CD4-positive, alpha-beta T cell treated with Interleukin-21 for 1 hour (primary cell): ENCODE measurements at places on chromosomes 2 and 18.

DNA sequence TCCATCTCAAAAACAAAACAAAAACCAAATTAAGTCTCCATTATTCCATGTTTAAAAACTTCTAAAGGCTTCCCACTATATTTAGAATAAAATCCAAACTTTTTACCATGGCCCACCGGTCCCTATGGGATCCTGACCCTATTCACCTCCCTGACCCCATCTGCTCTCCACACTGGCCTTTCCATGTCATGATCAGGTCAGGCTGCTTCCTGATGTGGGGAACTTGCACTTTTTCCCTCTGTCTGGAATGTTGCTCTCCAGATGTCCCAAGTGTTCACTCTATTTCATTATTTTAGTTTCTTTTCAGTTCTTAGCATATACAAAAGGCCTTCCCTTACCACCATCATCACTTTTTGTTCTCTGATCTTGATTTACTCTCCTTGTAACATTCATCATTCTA lies 7.5 kb upstream of the MTA3 start:
- DNase-seq, result no peak

- no peak for DNase-seq
Observed at GRCh38 chr18:49174478-49174877, 223.7 kb upstream of the SMAD7 start.

DNA sequence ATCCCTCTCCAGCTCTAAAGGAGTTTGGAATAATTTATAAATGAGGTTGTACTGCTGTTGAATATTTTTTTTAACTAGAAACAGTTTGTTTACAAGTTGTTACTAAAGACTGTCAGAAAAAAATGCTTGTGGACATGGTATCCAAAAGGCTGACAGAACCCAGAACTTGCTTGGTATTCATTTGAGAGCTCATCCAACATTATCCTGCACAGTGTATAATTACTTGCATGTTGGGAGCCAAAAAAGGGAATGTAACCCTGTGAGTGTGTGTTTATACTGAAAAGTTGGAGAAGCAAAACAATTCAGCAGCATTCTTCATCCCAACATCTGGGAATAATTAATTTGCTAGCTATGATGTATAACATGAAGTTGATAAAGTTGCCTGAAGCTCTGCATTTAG lies 42.1 kb upstream of the EHBP1 start:
- no peak for DNase-seq

- no peak for DNase-seq
Observed at GRCh38 chr2:231951452-231952035, 10.0 kb upstream of the DIS3L2 start.

- DNase-seq, result peak; percentile 16
Observed at GRCh38 chr18:23867006-23867405, 147.5 kb upstream of the TTC39C start.

DNA sequence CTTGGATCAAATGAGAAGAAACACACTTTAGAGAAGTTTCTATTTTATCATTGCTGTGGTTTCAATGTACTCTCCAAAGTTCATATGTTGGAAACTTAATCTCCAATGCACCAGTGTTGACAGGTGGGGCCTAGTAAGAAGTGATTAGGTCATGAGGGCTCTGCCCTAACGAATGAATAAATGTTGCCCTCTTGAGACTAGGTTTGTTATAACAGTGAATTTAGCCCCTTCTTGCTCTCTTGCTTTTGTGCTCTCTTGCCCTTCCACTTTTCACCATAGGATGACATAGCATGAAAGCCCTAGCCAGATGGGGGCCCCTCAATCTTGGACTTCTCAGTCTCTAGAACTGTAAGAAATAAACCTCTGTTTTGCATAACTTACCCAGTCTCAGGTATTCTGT lies 664.8 kb downstream of the DCC start:
- no peak for DNase-seq

DNA sequence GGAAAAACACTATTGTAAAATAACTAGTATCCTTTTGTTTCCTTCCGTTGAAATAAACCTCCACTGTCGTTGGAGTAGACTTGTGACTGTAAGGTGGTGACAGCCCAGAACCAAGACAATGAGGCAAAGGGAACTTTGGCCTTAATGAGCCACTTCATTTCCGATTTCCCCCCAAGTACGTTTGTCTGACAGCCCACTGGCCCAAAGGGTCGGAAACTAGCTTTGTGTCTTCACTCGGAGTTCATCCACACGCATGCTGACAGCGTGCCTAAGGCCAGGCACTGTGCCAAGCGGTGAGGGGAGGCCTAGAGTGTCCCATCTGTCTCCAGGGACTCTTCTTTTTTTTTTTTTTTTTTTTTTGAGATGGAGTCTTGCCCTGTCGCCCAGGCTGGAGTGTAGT lies 21.0 kb downstream of the HJURP start:
- no peak for DNase-seq

GRCh38 chr2:85523062-85523902 lies 15.7 kb upstream of the MAT2A start:
- DNase-seq, result no peak

GRCh38 chr2:85692039-85692645 lies 2.0 kb upstream of the GNLY start:
- DNase-seq, result no peak

GRCh38 chr2:164456619-164457018 lies 164.7 kb downstream of the GRB14 start:
- no peak for DNase-seq

DNA sequence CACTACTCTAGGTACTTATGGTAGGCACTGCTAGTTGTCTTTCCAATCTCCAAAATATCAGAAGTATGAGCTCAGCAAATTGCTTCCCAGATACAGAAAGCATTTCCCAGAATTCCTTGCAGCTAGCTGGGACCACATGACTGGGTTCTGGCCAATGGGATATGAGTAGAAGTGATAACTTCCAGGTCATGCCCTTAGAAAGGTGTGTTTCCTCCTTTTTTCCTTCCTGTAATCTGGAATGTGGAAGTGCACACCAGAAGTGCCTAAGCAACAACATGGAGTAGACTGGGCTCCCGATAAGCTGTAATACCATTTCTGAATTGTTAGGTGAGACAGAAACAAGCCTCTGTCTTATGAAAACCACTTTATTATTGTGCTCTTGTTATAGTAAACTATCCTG lies 279.8 kb downstream of the ZNF385B start:
- no peak for DNase-seq

GRCh38 chr2:36951574-36951973 lies 14.8 kb downstream of the STRN start:
- no peak for DNase-seq

- DNase-seq, result no peak
Observed at GRCh38 chr18:41504316-41504715, 450.7 kb upstream of the PIK3C3 start.

- no peak for DNase-seq
Observed at GRCh38 chr2:150781142-150781541, 293.7 kb upstream of the RND3 start.

- no peak for DNase-seq
Observed at GRCh38 chr2:104562537-104562936, 291.4 kb upstream of the POU3F3 start.

- DNase-seq, result no peak
Observed at GRCh38 chr2:99481941-99482340, 7.9 kb downstream of the REV1 start.

- no peak for DNase-seq
Observed at GRCh38 chr2:145286716-145287275, 766.9 kb upstream of the ZEB2 start.
